CD4-positive, alpha-beta T cell treated with Interleukin-15 for 4 hours (primary cell): ENCODE measurements at places on chromosomes 4 and X.

DNA sequence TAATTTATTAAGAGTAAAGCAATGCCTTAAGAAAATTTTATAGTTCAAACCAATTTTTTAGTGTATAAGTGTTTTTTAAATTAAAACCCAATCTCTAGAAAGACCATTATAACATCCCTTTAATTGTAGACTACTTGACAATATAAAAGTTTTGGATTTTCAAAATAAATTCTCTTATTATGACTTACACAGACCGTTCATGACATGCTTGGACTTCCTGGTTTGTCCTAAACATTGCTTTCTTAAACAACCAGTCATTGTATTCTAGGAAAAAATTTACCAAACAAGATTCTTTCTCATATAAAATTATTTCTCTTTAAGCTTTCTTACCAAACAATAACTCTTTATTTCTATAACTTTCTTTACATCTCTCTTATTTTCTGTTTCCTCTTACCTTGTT, 49.0 kb upstream of the CXorf51A start:
- no peak for DNase-seq

DNA sequence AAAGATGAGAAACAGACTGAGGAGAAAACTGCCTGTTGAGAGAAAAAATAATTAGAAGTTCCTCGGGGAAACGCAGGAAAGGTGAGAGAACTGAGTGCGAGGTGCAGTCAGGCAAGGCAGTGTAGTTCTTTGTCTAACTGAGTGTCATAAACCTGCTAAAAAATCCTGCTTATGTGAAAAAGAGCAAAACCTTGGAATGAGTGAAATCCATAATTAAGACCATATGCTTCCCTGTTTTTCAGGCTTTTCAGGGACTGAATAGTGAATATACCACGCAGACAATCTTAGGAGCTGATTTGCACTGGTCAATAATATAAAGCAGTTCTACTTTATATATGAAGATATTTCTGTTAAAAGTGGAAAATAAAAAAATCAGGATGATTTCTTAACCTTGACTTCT, 104.9 kb downstream of the RASGEF1B start:
- DNase-seq = no peak

DNA sequence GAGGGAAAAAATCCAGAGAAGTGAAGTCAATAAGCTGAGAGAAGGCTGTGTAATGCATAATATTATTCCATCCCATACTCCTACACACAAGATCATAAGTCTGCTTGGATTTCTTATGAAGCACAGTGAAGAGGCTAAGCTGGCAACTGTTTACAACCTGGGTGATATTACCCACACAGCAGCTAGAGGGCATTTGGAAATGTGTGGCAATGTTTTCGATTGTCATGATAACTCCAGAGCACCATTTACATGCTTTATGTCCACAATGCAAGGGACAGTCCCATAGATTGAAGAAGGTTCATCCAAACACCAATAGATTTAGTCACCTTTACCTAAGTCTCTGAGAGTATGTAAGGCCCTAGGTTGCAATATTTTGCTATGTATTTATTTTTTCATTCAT, 412.2 kb downstream of the PPP3CA start:
- DNase-seq = no peak

DNA sequence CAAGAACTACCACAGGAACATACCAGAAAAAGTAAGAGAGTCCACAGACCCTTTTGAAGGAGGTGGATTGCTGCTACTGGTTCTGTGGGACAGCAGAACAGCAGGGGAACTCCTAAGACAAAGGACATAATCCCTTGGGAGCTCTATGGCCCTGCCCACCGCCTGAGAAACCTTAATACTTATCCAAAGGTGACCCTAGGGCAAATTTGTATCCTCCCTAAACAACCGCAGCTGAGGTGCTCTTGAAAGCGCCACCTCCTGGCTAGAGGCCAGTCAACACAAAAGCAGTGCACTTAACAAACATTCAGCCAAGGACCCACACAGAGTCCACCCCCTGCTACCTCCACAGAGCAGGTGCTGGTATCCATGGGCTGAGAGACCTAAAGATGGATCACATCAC, 136.8 kb downstream of the ADAM29 start:
- no peak for DNase-seq
